GM23248 (cell line): ENCODE measurements at places on chromosomes 2 and 18. TPM values are rescaled to one million over a fixed set of nuclear protein-coding genes. Genes with fewer than 3 reads are reported as not detected.

DNA sequence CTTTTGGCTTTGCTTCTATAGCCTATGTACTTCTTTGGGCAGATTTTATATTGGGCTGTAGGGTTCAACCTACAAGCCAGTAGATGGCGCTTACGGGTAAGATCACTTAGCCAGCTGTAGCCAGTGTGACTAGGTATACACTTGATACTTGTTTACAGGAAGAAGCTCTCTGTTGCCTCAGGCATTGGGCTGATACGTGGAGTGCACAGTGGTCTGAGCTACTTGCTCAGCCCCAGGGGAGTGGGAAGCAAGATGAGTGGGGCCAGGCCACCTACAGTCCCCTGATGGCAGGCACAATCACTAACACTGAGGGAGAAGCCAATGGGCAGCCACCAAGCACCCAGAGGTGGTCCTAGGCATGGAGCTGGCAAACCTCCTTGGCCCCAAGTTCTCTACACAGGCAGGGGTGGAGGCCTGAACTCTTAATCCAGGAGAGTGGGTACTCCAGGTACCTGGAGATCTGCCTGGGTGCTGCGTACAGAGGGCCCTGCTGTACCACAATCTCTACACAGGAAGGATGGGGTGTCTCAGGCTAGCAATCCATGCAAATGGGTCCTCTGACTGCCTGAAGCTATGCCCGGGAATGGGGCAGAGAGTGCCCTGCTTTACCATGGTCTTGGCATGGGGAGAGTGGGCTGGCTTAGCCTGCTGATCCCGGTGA is 122.2 kb downstream of the NCOA1 start:
- H3K4me1 ChIP-seq, result no peaks in the 10 kb centered on the region
- H3K36me3 ChIP-seq, result no peaks in the 10 kb centered on the region
- no peaks in the 10 kb centered on the region for H3K27me3 ChIP-seq

DNA sequence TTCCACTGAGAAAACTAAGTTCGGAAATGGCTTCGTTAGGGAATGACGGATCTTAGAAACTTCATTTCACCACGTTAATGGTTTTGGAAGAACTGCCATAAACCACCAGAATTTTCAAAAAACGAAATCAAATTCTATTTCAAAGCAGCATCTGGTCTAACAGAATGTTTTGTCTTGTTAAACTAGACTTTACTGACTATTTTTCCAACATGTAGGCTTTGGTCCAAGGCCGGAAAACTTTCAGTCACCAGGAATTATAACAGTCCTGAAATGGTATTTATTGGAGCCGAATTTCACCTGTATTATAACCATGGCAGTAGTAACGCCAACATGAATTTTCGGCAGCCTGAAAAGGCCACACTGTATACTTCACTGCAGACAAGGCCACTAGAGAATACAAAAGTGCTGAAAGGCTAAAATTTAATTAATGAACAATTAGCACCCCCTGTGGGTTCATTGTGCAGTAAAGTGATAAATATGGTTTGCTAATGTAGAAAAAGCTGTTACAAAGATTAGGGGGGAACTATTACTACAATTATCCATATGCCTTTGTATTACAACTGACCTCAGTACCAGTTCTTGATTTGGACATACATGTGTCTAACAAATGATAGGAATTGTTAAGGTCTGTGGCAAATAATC is 116.4 kb downstream of the ZNF521 start:
- H3K27ac ChIP-seq, result no peak overlapping the region
- H3K36me3 ChIP-seq, result no peaks in the 10 kb centered on the region
- no peaks in the 10 kb centered on the region for H3K27me3 ChIP-seq
- H3K4me1 ChIP-seq, result peaks cover 37% of the 10 kb centered on the region
- no peak for DNase-seq

DNA sequence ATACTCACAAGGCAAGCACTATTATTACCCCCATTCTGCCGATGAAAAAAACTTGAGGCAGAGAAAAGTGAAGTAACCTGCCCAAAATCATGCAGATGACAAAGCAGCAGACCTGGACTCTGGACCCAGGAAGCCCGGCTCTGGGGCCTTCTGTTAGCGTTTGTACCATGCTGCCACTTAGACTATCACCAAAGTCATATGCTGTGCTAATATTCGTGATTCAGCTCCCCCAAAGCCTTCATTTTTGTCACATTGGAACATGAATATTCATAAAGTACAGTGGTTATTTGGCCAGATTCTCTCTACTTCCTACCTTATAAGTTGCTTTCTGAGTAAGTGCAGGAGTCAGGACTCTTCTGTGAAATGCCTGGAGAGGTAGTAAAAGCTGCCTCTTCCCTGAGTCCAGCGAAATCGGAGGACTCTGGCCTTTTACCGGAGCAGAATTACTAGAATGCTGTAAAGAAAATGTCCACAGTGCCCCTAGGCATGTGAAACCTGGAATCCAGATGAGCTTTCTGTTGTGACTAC is 86.7 kb downstream of the FTCDNL1 start:
- no peaks in the 10 kb centered on the region for H3K4me1 ChIP-seq
- H3K4me3 ChIP-seq, result no peak overlapping the region
- H3K36me3 ChIP-seq, result no peaks in the 10 kb centered on the region
- no peak for DNase-seq

DNA sequence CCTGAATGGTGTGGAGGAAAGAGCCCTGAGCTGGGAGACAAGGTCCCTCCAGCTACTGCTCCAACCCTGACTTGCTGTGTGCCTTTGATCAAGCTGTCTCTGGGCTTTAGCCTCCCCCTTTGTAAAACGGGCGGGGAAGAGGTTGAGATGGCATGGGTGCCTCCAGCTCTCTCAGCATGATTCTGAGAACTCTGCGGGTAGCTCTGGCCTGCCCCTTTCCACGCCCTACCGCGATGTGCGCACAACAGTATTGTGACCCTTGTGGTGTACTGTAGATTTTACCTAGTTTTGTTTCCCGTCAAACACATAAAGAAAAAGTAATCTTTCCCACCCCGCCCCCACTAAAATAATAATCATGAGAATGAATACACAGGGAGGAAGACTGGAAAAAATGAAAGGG is 5.3 kb downstream of the CD8A start:
- no peak overlapping the region for H3K27ac ChIP-seq
- no peaks in the 10 kb centered on the region for H3K4me1 ChIP-seq
- no peaks in the 10 kb centered on the region for H3K36me3 ChIP-seq

DNA sequence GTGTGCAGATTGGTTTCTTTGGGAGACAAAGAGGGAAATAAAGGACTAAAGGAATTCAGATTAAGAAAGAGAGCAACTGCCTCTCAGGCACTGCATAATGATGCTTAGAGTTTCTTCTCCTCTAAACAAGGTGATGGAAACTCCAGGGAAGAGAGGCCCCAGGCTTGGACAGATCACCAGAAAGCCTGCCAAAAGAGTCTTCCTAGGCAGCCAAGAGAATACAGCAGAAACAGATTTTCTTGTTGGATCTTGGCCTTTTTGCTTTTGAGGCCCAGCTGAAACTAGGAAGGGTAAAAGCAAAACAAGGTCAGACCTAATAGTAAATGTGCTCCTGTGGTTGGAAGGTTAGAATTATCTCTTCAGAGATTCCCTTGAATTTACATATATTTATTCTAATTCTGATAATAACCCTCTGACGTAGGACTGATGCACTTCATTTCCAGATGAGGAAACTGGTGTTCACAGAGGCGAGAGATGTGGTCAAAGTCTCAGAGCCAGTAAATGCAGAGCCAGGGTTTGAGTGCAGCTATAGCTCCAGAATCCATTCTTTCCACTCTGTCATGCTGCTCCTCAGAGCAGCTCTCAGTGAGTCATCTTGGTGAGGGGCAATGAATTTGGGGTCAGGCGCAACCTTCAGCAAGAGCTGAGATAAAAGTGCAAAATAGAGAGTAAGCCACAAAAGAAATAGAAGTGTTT is 142.3 kb upstream of the FBXO11 start:
- H3K4me1 ChIP-seq, result no peaks in the 10 kb centered on the region
- DNase-seq, result no peak
- H3K27me3 ChIP-seq, result no peaks in the 10 kb centered on the region
- no peaks in the 10 kb centered on the region for H3K36me3 ChIP-seq

DNA sequence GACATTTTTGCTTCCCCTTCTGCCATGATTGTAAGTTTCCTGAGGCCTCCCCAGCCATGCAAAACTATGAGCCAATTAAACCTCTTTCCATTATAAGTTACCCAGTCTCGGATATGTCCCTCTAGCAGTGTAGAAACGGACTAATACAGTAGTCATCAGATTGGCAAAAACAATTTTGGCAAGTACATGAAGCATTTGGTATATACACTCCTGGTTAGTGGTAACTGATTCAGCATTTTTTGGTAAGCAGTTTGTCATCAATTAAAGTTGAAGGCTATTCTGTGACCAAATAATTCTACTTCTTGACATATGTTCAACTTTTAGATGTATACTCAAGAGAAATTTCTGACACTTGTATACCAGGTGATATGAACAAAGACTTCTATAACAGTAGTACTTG is 190.5 kb upstream of the STON1 start:
- DNase-seq, result peak; percentile 53
- peaks cover 20% of the 10 kb centered on the region for H3K4me1 ChIP-seq
- no peaks in the 10 kb centered on the region for H3K36me3 ChIP-seq
- no peak overlapping the region for H3K4me3 ChIP-seq
- no peaks in the 10 kb centered on the region for H3K27me3 ChIP-seq

GRCh38 chr2:144434425-144435222 is 85.3 kb downstream of the ZEB2 start:
- no peaks in the 10 kb centered on the region for H3K27me3 ChIP-seq
- H3K36me3 ChIP-seq, result 0 out of 2 replicates have a peak, but pooled peaks cover 8% of the 10 kb centered on the region
- H3K27ac ChIP-seq, result no peak overlapping the region

GRCh38 chr2:233081232-233081730 is 21.1 kb downstream of the INPP5D start:
- H3K4me3 ChIP-seq, result no peak overlapping the region
- peaks cover 45% of the 10 kb centered on the region for H3K27me3 ChIP-seq
- H3K4me1 ChIP-seq, result no peaks in the 10 kb centered on the region
- no peak overlapping the region for H3K27ac ChIP-seq
- no peak for DNase-seq

- no peaks in the 10 kb centered on the region for H3K27me3 ChIP-seq
- H3K4me3 ChIP-seq, result no peak overlapping the region
- H3K4me1 ChIP-seq, result no peaks in the 10 kb centered on the region
- DNase-seq, result no peak
- no peak overlapping the region for H3K27ac ChIP-seq
These were observed 39.7 kb downstream of the HS6ST1 start for GRCh38 chr2:128279009-128279408.

GRCh38 chr2:85353876-85354285 is 447 bp downstream of the RETSAT start:
- peak; percentile 75 for DNase-seq
- H3K4me3 ChIP-seq, result peak overlapping the region; percentile 96
- H3K27me3 ChIP-seq, result no peaks in the 10 kb centered on the region
- H3K36me3 ChIP-seq, result 0 out of 2 replicates have a peak, but pooled peaks cover 5% of the 10 kb centered on the region
- H3K27ac ChIP-seq, result peak overlapping the region; percentile 57

- H3K27me3 ChIP-seq, result peaks cover 24% of the 10 kb centered on the region
- no peak overlapping the region for H3K4me3 ChIP-seq
- no peak overlapping the region for H3K27ac ChIP-seq
- no peak for DNase-seq
- H3K36me3 ChIP-seq, result no peaks in the 10 kb centered on the region
- no peaks in the 10 kb centered on the region for H3K4me1 ChIP-seq
These were observed 117.8 kb upstream of the SMAD2 start for GRCh38 chr18:48048251-48048650.

- H3K27ac ChIP-seq, result peak overlapping the region; percentile 96
- peak; percentile 18 for DNase-seq
- peaks cover 12% of the 10 kb centered on the region for H3K4me1 ChIP-seq
- peak overlapping the region; percentile 86 for H3K4me3 ChIP-seq
These were observed 668 bp downstream of the NFU1 start for GRCh38 chr2:69436596-69436937.

GRCh38 chr2:205643391-205643885 is 38.9 kb upstream of the NRP2 start:
- H3K27me3 ChIP-seq, result no peaks in the 10 kb centered on the region
- H3K4me3 ChIP-seq, result no peak overlapping the region
- no peak overlapping the region for H3K27ac ChIP-seq
- H3K36me3 ChIP-seq, result no peaks in the 10 kb centered on the region
- no peak for DNase-seq

DNA sequence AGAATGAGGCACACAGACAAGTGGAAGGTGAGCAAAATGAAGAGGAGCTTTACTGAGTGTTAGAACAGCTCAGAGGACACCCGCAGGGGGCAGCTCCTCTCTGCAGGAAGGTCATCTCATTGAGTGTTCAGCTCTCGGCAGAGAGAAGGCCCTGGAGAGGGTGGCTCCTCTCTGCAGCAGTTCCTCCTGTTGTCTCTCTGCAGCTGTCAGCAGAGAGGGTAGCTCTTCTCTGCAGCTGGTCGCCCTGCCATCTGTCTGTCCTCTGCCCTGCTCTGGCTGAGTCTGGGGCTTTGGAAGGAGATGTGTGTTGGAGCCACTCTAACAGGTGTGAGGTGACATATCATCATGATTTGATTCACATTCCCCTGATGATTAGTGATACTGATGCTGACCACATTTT is 6.8 kb upstream of the SNTG2 start:
- no peak for DNase-seq
- H3K27me3 ChIP-seq, result peaks cover 5% of the 10 kb centered on the region
- no peak overlapping the region for H3K4me3 ChIP-seq
- H3K36me3 ChIP-seq, result no peaks in the 10 kb centered on the region

DNA sequence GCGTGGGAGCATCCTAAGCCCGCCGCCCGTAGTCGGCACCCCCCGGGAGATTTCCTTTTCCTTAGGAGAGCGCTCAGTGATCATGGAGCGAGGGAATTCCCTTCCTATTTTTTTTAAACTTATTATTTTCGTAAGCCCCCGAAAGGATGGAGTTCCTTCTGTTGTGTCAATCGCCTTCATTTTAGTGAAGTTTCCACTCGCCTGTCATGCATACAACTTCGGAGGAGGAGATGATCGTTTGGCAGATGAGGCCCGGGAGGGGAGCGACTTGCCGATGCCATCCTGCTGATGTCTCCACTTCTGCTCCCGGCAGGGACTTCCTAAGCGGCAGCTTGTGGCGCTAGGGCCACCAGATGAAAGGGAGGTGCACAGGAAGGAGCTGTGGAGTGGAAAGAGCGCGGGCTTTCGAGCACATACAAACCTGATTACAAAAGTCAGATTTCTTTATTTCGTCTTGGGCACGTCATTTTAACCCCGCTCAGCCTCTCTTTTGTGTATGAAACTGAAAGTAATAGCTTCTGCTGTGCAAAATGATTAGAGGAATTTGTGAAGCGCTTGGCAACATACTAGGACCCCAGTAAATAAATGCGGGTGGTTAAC is at the start of gene ADGRF3:
TSS of gene ADGRF3 (minus strand) at position 336 of the 600 bp plus-strand sequence. CDS start 555 bp downstream, outside the sequence.
- peak within 1 kb of the TSS; percentile 92 for H3K4me3 ChIP-seq
- H3K4me1 ChIP-seq, result peaks cover 18% of the 10 kb centered on the region
- DNase-seq, result peak; percentile 68
- no peaks in the 10 kb centered on the region for H3K36me3 ChIP-seq

DSG1 gene
- not detected in 2 replicates for polyA plus RNA-seq

COL3A1 gene
- polyA plus RNA-seq, result 977 and 987 TPM in 2 replicates

ANKRD29 gene
- polyA plus RNA-seq, result 8.0 and 8.9 TPM in 2 replicates

CD207 gene
- not detected in 2 replicates for polyA plus RNA-seq

IL36RN gene
- polyA plus RNA-seq, result not detected in 2 replicates

AGXT gene
- not detected in 2 replicates for polyA plus RNA-seq

B3GNT7 gene
- polyA plus RNA-seq, result 0.08 TPM in 1 of 2 replicates, not detected in the other

RETREG2 gene
- polyA plus RNA-seq, result 20.7 and 21.5 TPM in 2 replicates

ANKZF1 gene
- 26.8 and 31.5 TPM in 2 replicates for polyA plus RNA-seq

TNFAIP6 gene
- 10.2 and 10.7 TPM in 2 replicates for polyA plus RNA-seq

GLI2 gene
- 9.0 and 9.6 TPM in 2 replicates for polyA plus RNA-seq
